ENCODE measurements at places on chromosomes 6 and 20.

GRCh38 chr6:514396-514978, 122.9 kb downstream of the IRF4 start:
- DNase-seq: no peak

DNA sequence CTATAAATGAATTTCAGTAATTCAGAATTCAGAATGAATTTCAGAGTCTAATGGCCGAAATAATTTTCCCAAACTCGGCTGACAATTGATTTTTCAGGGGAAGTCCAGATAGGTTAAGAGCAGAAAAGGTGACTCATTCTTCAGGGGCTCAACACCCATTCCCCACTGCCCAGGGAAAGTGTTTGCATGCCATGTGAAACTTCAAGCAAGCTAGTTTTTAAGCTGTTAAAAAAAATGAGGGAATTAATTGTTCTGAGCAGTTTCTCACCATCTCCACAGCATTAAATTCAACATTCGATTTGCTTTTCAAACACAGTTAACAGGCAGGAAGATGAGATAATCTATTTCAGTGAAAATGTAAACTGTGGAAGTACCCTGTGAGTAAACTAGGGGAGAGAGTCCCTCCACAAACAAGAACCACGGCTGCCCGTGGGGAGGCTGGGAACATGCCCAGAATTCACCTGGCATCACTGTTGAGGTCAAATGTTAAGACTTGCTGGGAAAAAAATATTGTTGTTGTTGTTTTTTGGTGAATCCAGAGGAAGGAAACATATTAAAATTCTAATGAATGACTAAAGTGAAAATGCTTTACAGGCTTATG, 650.8 kb upstream of the AGPAT4 start:
- no peak for DNase-seq

GRCh38 chr6:131225127-131225526, 89.9 kb downstream of the AKAP7 start:
- no peak for DNase-seq

DNA sequence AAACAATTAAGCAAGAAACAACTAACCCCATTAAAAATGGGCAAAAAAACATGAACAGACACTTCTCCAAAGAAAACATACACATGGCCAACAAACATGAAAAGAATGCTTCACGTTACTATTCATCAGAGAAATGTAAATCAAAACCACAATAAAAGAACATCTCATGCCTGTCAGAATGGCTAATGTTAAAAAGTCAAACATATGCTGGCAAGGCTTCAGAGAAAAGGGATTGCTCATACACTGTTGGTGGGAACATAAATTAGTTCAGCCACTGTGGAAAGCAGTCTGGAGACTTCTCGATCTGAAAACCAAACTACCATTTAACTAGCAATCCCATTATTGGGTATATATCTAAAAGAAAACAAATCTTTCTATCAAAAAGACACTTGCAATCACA, 217.5 kb downstream of the TINAG start:
- DNase-seq: no peak

GRCh38 chr20:47320990-47321805, 35.3 kb downstream of the ZMYND8 start:
- no peak for DNase-seq

DNA sequence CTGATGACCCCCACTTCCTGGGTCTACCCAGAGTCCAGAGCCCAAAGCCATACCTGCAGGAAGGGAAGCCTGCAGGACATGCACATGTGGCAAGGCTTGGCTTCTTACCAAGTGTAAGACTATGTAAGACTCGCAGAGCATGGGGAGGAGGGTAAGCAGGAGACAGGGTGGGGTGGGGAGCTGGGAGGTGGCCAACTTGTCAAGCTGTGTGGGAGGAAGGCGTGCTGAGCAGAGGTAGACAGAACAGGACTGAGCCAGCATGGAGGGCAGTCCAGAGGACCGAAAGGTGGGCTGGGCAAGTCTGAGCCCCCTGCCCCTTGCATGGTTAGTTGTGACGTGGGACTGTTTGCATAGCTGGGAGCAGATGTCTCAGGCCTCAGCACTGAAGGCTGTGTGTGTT, 53.4 kb upstream of the RNF24 start:
- DNase-seq: no peak

- no peak for DNase-seq
These were observed 207.0 kb downstream of the THBS2 start for GRCh38 chr6:169046483-169047192.

GRCh38 chr6:11315743-11316437, 83.4 kb upstream of the NEDD9 start:
- no peak for DNase-seq

DNA sequence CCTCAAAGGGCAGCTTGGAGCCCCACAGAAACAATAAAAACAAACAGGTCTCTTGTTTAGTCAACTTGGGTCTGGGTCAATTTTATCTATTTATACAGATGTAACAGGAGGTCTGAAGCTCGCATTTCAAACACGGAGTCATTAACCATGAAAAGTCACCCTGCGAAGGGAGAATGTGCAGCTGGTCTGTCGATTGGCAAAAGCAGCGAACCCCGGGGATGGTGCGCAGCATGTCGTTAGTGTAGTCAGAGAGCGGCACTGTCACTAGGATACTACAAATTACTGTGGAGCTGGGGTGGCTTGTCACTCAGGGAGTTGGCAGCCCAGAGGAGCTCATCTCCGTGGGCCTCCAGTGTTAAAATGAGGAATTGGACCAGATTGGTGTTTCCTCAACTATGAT, 190.4 kb upstream of the ARG1 start:
- no peak for DNase-seq

DNA sequence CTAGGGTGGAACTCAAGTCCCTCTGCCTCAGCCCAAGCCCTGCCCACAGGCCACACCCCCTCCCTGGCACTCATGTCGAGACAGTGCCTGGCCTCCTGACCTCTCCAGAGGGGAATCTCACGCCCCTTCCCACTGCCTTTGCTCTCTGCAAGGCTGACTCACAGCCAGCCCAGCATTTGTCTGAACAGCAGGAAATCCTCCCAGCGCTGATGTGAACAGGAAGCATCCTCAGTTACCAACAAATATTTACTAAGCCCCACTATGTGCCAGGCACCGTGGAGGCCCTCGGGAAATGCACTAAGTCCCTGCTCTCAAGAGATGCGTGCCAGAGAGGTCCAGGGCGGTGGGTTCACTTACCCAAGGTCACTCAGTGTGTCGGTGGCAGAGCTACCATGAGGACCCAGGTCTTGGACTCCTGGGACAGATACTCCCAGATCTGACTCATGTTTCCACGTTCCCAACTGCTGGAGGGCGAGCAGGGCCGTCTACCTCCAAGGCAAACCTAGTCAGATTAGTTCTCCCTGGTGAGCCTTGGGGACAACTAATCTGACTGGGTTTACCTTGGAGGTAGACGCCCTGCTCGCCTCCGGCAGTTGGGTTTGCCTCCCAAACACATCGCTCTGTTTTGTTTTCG, 7.8 kb downstream of the ADA start:
- DNase-seq: no peak

GRCh38 chr6:3838992-3839867, 9.9 kb upstream of the FAM50B start:
- DNase-seq: no peak

GRCh38 chr6:37653229-37653628, 44.5 kb downstream of the MDGA1 start:
- DNase-seq: no peak

Data from GM18507 (cell line).